ENCODE measurements at places on chromosomes 2 and 18.

- DNase-seq = no peak
Observed at GRCh38 chr2:70728128-70728527, 39.9 kb downstream of the ADD2 start.

DNA sequence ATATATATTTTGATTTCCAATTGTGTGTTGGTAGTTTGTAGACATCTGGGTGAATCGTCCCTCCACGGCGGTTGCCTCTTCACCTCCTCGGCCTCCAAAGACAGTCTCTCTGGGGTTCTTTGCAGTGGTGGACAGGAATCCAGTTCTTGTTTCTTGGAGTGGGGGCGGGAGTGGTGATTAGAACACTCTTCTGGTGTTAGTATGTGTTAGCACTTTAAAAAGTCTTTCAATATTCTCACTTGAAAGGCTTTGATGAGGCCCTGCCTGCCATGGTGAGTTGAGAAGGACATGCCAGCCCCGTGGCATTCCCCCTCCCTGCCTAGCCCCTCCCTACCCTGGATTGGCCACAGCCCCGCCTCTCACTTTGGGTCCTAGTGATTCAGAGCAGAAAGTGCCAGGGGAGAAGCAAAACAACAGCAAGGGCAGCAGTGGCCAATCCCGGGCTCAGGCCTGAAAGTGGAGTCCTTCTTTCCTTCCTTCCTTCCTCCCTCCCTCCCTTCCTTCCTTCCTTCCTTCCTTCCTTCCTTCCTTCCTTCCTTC is 316.8 kb upstream of the HS6ST1 start:
- DNase-seq = no peak

- DNase-seq = no peak
Observed at GRCh38 chr2:60880643-60881046, 729 bp upstream of the REL start.

DNA sequence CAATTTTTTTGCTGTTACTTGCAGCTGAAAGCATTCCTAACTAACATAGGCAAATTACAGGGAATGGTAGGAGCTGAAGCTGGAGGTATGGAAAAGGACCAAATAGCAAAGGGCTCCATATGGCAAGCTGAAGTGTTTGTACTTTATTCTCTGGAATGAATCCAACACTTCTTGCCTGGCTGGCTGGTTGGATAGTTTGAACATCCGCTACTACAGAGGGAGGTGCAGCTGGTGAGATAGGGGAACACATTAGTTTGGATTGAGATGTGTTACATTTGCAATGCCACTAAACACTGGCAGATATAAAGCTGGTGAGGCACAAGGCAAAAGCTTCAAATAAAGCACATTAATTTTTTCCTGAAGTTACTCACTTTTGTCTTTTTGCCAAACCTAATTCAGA is 291.5 kb downstream of the SP3 start:
- DNase-seq = no peak

DNA sequence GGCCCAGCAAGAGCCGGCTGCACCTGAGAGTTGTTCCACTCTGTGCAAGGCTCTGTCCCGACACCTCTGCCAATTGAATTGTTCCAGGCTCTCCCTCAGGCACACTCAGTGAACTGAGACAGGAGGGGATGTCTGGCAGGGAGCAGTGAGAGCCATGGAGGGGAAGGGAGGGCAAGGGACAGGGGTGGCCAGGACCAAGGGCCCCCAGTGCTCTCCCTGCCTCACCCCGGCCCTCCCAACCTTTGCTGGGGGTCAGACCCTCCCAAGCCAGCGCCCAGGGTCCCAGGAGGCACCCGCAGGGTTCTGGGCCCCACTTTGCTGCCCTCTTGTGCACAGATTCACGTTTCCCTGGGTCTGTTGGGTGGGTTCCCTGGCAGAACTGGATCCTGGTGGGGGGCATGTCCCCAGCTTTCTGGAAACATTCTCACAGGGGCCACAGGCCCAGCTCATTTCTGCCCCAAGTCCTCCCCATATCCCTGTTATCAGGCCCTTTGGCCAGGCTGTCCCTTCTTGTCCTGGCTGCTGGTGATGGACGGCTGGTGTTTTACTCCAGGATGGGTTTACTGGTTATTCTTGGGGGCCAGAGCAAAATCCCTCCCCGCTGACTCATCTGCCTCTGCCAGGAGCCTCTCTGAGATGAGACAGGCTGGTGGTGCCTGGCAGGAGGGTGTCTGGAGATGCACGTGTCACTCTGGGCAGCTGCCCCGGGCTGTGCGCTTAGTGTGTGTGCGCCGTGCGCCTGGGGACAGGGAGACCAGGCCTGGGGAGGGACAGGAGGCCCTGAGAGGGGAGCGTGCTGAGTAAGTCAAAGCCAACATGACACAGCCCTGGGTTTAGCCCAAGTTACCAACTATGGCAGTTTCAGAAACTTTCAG is 136.5 kb upstream of the CTDP1 start:
- DNase-seq = no peak

DNA sequence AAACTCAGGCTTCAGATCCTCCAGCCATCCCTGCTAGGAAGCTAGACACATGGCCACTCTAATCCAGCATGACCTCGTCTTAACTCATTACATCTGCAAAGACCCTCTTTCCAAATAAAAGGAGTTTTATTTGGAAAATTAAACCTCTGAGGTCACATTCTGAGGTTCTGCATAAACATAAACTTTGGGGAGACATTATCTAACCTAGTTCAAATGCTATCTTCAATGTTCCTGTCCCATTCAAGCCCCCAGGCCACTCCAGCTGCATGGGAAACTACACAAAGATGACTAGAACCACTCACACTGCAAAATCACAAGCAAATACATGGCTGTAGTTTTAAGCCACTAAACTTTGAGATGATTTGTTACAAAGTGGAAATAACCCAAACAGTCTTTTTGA is 99.0 kb upstream of the RNF152 start:
- DNase-seq = no peak

GRCh38 chr18:76557026-76557575 is 62.1 kb upstream of the ZNF516 start:
- DNase-seq = no peak

- DNase-seq = no peak
Observed at GRCh38 chr2:27019931-27020855, 12.6 kb upstream of the TMEM214 start.

DNA sequence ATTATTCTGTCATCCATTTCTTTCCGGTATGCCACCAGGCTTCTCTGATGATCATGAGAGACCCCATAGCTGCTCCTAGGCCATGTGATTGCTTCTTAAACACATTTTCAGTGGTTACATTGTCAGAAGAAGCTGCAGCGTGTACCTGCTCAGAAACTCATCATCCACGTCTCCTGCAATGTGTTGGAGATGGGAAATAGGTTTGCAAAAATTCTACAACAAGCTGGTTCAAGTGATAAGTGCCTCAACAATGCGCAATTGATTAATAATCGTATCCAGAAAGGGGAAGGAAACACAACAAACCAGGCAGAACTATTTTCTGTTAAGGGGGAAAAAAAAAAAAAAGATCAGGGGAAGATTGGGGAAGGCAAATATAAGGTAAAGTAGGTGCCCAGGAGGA is 75.7 kb upstream of the THUMPD2 start:
- DNase-seq = no peak

DNA sequence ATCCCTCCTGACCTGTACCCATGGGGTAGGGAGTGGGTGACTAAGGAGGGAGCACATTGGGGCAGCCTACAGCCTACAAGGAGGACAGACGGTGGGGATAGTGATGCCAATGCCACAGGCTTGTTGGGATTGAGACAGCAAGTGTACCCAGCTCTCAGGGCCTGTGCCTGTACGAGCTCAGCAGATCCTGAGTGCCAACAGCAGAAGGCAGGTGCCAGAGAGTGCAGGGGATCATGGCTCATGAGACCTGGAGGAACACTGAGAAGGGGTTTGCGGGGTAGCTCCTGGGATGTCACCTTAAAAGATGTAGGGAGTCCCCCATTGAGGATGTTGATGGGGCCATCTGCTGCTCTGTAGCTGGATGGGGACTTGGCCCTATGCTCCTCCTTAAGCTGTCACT is 10.3 kb upstream of the SNED1 start:
- no peak for DNase-seq

- no peak for DNase-seq
Observed at GRCh38 chr2:160876029-160876428, 284.2 kb upstream of the TANK start.

- DNase-seq = no peak
Observed at GRCh38 chr18:910247-910646, 5.6 kb downstream of the ADCYAP1 start.

DNA sequence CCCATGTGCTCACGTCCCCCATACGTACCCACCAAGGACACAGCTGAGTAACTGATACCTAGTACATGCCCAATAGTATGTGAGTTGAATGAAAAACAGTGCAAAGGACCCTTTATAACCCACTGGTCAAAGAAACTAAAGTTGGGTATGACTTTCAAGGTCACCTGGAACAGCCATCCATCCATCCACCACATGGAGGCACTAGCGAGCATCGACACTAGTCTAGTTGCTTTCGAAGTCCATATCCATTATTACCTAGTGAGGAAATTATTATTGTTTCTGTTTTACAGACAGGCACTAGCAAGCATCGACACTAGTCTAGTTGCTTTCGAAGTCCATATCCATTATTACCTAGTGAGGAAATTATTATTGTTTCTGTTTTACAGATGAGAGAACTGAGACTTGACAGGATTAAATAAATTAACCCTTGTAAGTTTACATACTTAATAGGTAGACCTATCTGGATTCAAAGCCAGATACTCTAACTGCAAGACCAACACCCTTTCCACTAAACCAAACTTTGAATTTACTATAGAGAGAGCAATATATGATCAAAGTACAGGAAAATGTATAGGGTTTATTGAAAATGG is 233.7 kb downstream of the METTL4 start:
- peak; percentile 20 for DNase-seq

DNA sequence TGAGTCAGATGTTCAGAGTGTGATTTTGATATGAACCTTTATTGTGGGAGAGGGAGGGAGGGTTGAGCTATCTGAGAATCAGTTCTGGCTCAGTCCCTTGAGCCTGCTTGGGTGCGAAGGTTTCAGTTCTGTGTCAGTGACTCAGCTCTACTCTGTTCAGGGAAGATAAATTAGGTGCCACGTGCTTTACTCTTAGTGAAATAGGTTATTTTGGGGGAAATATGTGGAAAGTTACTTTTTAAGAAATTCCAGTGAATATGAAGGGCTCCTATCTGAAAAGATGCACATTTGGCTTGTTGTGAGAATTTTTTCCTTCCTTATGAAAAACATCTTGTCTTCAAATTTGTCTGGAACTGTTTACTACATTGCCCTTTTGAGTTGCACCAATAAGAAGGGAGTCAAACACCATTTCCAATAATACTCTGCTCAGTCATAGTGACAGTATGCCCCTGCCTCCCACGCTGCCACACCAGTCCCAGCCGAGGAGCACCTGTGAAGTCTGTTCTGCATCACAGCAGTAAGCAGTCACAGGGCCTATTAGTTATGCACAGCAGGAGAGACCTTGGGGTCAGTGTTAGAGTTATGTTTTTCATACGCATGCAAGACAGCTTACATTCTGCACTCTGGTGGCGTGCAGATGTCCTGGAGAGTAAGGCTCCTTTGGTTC is 32.8 kb upstream of the DNAH7 start:
- DNase-seq = no peak

DNA sequence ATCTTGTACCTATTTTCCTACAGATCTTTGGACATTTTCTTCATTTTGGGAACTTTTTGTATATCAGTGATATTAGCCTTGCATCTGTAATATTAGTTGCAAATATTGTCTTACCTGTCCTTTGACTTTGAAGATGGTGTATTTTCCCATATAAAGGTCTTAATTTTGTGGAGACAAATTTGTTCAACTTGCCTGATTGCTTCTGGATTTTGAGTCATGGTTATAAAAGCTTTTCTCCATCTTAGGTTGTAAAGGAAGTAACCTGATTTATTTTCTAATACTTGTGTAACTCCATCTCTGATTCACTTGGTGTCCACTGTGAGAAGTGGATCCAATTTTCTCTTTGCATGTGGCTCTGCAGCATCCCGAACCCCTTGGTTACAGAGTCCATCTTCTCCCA is 97.7 kb upstream of the OTOS start:
- no peak for DNase-seq

GRCh38 chr2:66982766-66983165 is 414.4 kb upstream of the ETAA1 start:
- no peak for DNase-seq

- no peak for DNase-seq
Observed at GRCh38 chr2:191544461-191545062, 133.4 kb upstream of the NABP1 start.

Data from stimulated activated CD8-positive, alpha-beta memory T cell treated with anti-CD3 and anti-CD28 coated beads, Interleukin-15, amount 100 ng/mL, for 24 hours (primary cell).